ENCODE measurements at places on chromosomes 7 and 10.

DNA sequence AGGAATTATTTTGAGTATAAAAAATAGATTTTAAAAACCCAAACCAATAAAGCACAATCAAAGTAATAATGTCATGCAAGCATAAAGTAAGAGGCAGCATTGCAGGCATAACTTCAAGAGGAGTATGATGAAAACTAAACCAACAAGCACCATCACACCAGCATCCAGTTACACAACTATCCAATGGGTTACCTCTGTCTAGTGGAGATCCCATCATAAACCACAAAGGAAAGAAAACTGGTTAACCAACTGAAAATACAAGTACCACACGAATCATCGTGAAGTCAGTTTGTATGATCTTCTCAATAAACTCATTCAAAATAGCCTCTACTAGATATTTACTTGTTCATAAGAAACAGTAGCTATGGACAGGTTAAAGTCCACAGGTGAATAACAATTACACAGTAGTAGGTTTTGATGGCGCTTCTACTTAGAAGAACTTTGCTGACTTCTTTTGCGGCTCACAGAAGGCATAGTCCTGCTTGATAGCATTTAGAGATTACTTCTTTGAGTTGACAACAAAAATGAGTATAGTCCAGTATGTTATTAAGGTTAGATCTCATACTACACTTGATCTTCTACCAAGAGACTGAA lies 116.6 kb downstream of the MICU1 start:
- DNase-seq, result no peak

- no peak for DNase-seq
Measured at GRCh38 chr10:77042706-77043419, 594.7 kb downstream of the KCNMA1 start.

DNA sequence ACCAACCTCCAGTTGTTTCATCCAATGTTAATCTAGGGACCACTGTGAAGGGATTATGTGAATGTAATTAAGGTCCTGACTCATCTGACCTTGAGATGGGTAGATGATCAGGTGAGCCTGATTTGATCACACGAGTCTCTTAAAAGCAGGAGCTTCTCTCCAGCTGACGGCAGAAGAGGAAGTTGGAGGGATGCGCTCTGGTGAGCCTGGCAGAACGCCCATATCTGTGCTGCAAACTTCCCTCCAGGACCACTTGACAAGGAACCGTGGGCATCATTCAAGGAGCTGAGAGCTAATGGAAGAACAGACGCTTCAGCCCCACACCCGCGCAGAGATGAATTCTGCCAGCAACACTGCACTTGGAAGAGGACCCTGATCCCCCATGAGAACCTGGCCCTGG lies 642.4 kb downstream of the TNS3 start:
- DNase-seq, result no peak

DNA sequence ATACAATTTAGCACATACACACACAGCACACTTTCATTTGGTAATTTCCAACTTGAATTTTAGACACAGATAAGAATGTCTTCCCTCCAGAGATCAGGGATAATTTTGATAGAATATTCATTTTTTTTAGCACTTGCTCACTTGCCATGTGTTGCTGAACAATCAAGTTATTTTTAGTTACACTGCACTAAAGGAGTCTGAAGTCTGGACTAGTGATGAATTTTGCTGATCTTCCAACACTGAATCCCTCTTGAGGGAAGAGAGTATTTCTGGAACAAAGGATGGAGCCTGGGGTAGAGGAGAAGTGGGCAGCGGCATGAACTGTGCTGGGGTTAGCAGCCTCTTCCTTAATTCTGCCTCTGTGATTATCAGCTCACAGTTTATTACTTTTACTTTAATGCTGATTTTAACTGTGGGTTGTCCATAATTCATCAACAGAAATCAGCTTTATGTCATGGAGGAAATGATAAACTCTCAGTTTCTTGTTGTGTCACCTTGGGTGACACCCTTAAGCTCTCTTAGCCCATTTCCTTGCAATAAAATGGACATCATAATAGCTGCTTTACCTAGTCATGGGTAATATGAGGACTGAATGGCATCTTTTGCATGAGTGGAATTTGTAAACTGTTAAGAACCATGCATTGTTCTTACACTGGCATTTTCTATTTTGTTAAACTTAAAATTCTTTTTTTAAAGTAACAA lies 32.1 kb downstream of the SGPL1 start:
- DNase-seq, result no peak

DNA sequence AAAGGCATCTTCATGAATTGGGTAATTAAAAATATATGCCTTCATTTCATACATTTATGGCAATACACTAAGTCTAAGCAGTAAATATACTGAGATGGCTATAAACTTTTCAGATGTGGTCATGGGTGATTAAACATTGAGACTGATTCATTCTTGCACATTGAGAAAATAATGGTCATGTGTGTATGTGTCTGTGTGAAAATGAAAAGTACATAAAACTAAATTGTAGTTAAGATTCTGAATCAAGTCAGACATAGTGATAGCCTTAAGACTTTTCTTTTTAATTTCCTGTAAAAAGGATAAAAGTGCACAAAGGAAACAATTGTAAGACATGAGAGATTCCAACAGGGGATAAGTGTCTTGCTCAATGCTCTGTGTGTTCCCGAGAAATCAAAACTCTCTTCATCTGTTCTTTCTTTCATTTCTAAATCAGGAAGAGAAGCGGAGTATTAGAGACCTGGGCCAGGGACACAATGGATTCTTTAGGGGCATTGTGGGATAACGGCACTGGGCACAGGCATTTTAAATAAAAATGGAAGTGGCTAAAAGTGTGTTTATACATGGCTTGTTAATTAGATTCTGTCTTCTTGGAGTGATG lies 69.8 kb upstream of the AGR3 start:
- no peak for DNase-seq

GRCh38 chr10:129057856-129058663 lies 409.0 kb upstream of the MGMT start:
- DNase-seq, result no peak

DNA sequence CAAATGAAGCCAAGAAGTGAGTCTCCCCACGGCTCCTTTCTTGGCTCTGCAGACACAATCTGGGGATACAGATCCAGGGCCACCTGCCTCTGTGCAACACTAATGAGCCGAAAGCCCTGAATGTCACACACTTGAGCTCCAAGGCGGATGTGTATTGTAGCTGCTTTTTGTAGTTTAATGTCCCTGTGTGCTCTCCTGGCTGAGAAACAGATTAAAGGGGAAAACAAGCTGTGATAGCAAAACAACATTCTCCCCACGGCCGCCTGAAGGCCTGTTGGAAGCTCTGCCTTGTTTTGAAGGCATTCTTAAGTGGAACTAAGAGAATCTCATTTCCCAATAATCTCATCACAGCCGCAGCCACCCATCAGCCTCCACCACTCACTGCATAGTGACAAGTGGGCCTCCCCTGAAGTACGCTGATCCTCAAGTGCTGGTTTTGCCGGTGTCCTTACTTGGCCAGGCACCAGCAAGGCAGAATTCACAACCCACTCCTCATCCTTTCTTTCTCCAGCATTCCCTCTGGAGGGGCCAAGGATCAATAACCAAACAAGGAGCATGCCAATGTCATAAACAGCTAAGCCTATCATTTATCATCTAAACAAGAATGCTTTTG lies 44.4 kb upstream of the AMPH start:
- DNase-seq, result no peak

DNA sequence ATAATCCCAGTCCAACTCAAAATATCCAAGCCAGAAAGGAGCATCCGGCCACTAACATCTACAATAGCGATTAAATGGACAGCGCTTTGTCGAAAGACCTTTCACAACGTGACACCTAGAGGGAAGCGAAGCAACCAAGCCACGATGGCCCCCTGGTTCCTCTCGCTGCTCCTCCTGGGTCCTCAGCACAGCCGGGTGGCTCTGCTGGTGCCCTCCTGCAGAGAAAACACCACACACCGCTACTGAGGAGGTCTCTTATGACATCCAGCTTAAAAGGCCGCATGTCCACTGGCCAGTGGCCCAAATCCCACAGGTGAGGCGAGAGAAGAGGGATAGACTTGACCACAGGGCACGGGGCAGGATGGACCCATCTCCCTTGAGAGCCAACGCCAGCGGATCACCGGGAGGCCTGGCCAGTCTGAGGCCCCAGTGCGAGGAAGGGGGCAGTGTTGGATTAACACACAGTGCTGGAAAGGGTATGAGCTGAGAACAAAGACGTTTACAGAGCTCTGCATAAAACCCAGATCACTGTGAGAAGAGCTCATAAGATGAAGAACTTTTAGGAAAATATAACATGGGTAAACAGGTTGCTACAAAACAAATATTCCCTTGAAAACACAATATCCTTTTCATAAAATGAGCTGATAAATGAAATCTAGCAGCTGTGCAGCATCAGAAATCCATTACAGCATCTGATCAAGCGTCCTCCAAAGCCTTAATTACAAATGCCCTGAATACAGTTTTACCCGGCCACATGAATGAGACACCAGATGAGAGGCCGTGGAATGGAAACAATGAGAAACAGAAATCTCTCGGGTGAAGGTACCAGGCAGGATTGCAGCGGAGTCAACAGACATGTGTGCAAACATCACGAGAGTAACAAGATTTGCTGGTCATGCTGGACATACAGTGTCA lies 236.7 kb downstream of the DIP2C start:
- DNase-seq, result peak; percentile 70

GRCh38 chr7:73971322-73971703 lies 56.7 kb upstream of the ELN start:
- DNase-seq, result no peak

- DNase-seq, result no peak
Measured at GRCh38 chr10:85767891-85768290, 598.7 kb downstream of the GRID1 start.

DNA sequence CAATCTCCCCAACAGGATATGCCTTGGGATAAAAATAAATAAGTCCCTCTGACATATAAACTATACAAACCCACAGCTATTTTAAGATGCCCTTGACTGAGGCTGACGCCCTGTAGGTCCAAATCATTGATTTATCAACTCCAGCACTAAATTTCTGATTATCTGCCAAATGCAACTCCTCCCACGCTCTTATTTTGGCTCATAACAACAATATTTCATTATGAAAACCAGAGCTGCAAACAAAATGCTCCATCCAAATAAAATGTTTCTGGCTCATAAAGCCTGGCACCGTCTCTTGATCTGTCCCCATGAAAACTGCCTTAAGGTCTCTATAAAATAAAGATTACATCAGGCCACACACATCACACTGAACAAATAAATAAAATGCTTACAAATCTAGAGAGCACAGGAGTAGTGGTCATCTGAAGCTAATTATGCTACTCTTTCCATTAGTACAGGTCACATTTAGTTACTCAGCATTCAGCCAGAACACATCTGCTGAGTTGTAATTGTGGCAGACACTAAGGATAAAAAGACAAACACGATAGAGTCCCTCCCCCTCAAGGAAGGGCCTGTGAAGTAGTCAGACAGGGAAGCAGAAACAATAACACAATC lies 28.8 kb downstream of the CACUL1 start:
- DNase-seq, result no peak

DNA sequence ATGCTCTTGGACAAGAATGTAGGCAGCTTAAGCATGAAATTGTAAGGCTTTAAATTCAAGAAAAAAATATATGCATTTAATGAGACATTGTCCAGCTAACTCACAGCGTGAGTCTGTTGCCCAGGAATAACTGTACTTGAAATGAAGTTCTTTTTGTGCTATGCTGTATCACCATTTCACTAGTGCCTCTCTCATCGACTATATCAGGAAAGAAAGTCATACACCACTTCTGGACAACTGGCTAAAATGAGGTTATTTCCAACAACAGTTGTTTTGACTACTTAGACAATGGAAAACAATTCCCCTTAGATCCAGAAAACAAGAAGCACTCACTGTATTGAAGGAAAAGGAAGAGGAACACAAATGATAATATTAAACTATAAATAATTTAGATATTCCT lies 251.8 kb downstream of the CRPPA start:
- DNase-seq, result no peak

DNA sequence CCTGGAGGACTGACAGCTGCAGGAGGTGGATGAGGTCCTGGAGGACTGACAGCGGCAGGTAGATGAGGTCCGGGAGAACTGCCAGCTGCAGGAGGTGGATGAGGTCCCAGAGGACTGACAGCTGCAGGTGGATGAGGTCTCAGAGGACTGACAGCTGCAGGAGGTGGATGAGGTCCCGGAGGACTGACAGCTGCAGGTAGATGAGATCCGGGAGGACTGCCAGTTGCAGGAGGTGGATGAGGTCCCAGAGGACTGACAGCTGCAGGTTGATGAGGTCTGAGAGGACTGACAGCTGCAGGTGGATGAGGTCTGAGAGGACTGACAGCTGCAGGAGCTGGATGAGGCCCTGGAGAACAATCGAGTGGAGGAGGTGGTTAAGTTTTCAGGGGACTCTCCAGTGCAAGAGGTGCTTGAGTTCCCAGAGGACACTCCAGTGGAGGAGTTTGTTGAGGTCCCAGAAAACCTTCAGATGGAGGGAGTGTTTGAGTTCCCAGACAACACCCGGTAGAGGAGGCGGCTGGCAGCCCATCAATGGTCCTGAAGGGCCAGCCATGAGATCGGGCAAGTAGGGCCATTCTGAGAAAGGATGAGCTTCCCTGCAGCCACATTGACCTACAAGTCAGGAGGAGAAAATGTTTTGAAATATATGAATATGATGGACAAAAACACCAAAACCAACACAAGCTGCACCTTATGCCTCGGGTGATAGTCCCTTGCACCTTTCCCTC lies 4.7 kb upstream of the EIF5AL1 start:
- no peak for DNase-seq

DNA sequence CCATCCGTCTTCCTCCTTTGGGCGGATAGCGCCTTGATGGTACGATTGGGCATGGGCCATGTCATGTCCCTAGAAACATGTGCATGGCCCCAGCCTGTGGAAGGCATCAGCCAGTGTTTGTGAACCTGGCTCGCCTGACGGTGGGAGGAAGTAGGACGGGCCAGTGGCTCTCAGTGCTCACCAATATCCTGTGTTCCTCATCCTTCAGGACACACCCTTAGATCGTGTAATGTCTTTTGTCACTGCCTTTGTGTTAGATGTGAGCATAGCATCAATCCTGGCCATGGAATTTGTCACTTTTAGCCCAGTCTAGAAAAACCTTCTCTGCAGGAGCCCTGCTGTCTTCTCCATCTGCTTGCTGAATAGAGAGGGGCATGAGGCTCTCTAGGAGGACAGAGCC lies 77.6 kb downstream of the PFKFB3 start:
- DNase-seq, result no peak

- no peak for DNase-seq
Measured at GRCh38 chr10:73218431-73219191, 28.4 kb downstream of the DNAJC9 start.

GRCh38 chr7:37027557-37028341 lies 303.5 kb upstream of the AOAH start:
- no peak for DNase-seq

GRCh38 chr10:36451391-36451970 lies 673.9 kb upstream of the ANKRD30A start:
- no peak for DNase-seq

DNA sequence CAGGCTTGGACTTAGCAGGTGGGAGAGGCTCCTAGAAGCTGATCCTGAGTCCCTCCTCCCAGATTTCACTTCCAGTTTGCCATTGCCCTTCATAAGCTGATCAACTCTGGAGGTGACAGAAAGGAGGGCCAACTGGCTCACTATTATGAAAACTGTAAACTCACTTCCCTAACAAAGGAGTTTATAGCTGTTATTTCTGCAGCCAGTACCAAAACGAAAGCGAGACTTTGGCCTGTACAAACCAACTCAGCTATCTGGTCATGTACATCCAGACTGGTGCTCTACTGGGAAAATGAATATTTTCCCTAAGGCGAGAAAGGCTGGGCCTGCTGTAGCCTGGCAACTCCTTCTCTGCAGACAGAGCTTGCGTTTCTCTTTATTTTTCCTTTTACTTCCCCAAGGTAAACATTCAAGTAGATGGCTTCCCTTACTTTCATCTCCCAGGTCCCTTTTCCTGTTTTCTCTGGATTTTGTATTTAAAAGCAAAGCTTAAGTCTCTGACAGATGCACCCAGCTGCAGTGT lies 54.7 kb downstream of the GALNT17 start:
- DNase-seq, result no peak
